ENCODE measurements at places on chromosomes 5 and 9.

- no peak for DNase-seq
These were observed 231.3 kb downstream of the NPR3 start for GRCh38 chr5:32942225-32942989.

GRCh38 chr9:131125038-131125287 is 423 bp upstream of the NUP214 start:
- DNase-seq = no peak

- peak; percentile 59 for DNase-seq
These were observed 1358.4 kb downstream of the EFNA5 start for GRCh38 chr5:106312360-106312759.

- peak; percentile 47 for DNase-seq
These were observed 116.7 kb downstream of the WDR70 start for GRCh38 chr5:37495668-37496347.

GRCh38 chr5:124935065-124935464 is 188.6 kb upstream of the ZNF608 start:
- DNase-seq = no peak

DNA sequence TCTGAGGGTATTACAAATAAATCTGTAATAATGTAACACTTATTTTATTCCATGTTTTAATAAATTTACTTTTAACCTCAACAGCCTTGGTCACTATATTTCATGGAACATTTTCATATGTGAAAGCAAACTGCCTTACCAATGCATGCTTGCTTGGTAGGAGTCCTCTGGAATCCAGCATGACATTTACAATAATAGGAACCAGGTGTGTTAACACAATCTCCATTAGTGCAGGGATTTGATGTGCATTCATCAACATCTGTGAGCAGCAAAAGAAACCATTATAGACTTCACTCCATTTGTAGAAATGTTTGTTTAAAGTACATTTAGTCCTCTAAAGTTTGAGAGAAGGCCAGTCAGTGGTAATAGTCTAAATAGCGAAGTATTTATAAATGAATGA is 159.4 kb downstream of the FBN2 start:
- no peak for DNase-seq

GRCh38 chr9:109039539-109039938 is 26.2 kb upstream of the CTNNAL1 start:
- no peak for DNase-seq

GRCh38 chr5:159094745-159095144 is 5.0 kb downstream of the EBF1 start:
- DNase-seq = peak; percentile 89

GRCh38 chr5:102762562-102763227 is 7.6 kb downstream of the PAM start:
- no peak for DNase-seq

DNA sequence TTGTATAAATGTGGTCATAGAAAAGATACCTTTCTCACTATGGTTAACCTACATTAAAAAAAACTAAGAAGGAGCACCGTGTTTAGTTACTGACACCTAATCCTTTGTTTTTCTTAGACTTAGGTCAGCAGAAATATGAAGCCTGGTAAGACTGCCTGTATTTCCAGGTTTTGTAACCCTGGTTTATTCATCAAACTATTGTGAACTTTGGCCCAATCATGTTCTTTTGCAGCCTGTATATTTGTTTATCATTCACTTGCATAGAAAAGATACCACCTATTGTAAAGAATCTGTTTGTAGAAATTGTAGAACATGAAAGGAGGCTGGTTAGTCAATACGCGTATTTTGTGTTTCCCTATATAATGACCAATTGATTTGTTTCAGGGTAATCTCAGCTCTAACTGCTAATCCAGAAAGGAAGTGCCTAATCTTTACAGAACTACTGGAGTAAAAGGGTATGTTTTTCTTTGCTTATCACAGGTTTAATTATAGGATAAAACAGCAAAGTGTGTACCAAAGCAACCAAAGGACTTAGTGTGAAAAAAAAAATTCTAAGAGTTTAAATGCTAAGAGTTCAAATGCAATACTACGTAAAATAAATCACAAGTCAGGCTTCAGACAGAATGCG is 103.6 kb downstream of the LURAP1L start:
- DNase-seq = peak; percentile 18

- DNase-seq = no peak
These were observed 347.0 kb upstream of the CLINT1 start for GRCh38 chr5:158205992-158206391.

DNA sequence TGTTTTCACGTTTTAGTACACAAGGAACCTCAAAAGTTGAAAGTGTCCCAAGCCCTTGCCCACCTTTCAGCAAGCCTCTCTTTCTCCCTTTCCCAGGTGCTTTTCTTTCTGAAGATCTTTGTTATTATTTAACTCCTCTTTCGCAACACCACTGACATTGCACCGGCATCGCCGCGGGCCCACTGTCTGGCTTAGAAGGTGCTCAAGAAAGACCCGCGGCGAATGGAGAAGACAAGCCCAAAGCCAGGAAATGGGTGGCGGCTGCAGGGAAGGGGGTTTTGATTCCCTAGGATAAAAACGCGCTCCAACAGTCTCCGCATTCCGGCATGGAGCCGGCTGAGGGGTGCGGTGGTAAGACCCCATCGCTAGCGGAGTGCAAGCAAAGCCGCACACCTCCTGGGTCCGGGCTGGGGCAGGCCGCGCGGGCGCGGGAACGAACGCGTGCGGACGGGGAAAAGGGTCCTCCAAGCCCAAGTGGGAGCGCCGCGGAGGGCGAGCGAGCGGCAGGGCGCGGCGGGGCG is 404 bp upstream of the AFAP1L1 start:
- no peak for DNase-seq

DNA sequence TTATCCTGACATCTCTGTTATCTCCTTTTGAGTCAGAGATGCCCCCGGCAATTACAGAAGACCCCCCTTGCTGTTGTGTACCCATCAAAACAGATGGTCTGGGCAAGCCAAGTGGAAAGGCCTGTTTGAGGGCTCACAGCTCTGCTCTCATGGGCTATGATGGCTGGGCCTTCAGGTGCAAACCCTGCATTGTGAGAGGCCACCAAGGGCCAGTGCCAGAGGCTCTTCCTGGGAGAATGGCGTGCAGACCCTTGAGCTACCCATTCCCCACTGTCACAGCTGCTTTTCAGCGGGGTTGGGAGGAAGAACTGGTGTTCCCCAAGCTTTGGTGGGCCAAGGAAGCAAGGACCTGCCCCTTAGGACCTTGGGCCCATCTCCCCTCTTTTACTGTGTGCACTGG is 174.7 kb upstream of the PPP1R26 start:
- DNase-seq = no peak

GRCh38 chr5:36661456-36662220 is 55.2 kb downstream of the SLC1A3 start:
- no peak for DNase-seq

GRCh38 chr5:42499016-42499415 is 75.8 kb downstream of the GHR start:
- DNase-seq = no peak

GRCh38 chr9:78439190-78439865 is 142.4 kb downstream of the PSAT1 start:
- peak; percentile 78 for DNase-seq

DNA sequence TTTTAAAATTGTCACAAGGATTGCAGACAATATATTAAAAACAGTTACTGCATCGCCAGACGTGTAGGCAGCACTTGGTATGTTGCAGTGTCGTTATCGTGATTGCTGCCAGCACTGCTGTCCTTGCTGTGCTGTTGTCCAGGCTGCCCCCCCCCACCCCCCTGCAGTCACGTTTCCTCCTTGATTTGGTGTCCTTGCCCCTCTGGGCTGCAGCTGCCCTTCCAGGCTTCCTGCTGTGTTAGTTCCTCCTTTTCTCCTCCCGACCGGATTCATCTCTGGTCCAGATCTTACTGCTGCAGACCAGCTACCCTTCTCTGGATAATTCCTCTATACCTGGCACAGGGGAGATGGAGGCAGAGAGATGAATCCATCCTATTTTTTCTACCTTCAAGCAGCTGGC is 298.9 kb downstream of the TRIM32 start:
- DNase-seq = no peak

DNA sequence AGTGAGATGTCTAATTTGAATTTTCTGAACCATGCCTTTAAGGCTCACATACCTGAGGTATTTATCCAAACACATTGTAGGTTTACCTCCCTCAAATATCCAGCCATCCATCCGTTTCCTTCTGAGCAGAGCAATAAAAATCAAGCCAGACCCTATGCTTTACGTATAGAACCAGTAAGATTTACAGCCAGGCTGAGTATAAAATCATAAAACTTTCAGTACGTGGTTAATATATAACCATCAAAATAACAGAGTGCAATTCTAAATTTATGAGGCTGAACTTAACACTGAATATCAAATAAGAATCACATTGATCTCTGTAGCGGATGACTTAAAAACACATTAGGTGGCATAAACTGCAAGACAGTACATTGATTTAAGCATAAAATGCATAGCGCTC is 877.9 kb upstream of the WWC1 start:
- no peak for DNase-seq

DNA sequence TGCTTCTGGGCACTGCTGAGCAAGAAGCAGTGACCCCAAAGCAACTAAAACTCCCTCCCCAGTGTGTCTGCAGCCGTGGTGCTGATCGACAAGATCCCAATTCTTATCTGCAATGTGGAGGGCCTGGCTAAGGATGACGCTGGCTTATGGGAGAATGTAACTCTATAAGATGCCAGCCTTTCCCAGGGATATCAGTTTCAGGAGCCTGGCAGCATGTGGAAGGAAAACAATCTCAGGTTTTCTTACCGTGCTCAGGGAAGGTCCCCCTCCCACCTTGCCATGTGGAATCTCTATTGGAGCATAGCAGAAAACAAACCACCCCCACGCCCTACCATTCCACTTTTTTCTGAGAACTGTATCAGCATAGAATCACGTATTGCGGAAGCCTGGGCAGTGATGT is 87.7 kb upstream of the PTPN3 start:
- no peak for DNase-seq

- DNase-seq = no peak
These were observed 102.8 kb downstream of the HMHB1 start for GRCh38 chr5:143914756-143915155.

DNA sequence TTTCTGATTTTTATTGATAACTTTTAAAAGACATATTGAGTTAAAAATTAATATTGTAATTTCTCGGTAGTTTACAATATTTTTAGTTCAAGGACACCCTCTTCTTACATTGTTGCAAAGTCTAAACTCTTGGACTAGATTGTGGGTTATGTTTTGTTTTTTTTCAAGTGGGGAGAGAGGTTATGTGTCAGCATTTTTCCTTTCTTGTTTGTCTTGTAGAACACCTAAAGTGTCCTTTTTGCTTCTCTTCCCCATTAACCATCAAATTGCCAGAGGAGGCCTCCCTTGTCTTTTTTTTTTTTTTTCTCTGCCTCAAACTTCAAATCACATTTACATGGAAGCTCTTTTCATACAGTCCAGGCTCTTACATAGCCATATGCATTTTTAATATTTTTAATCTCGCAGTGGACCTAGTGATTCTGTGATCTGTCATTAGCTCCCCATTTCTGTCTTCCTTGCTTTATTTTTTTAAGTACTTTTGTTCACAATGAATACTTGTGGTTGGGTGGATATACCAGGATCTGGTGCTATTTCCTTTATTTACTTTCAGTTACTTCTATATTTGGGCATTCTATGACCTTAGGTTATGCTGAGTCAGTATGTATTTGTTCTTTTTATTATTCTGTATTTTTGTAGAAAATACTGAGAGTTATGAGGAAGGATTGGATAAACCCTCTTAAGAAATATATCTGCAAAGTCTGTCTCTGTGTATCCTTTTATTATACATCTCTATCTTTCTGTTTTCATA is 2280.6 kb upstream of the ACO1 start:
- no peak for DNase-seq

DNA sequence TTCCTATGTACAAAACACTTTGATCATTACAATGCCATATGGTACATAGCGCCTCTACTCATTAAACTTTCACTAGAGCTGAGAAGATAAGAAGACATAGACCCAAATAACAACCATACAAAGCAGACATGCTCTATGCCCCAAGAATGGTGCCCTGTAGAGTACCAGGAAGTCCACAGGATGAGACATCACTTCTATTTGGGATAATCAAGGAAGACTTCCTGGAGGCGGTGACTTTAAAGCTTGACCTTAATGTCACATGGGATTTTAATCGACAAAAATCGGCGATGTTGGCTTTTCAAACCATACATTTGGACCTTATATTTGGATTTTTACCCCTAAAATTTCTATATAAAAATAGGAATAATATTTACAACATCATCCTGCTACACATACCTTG is 224.3 kb upstream of the MAP3K1 start:
- no peak for DNase-seq

- DNase-seq = peak; percentile 58
These were observed 40.0 kb upstream of the ORM1 start for GRCh38 chr9:114282926-114283325.
